Naive thymus-derived CD4-positive, alpha-beta T cell (primary cell): ENCODE measurements at places on chromosomes 3 and 15. TPM values are rescaled to one million over a fixed set of nuclear protein-coding genes. Genes with fewer than 3 reads are reported as not detected.

GRCh38 chr3:192482809-192483208, 244.5 kb downstream of the FGF12 start:
- no peaks in the 10 kb centered on the region for H3K4me1 ChIP-seq
- DNase-seq, result no peak
- no peak overlapping the region for H3K4me3 ChIP-seq

DNA sequence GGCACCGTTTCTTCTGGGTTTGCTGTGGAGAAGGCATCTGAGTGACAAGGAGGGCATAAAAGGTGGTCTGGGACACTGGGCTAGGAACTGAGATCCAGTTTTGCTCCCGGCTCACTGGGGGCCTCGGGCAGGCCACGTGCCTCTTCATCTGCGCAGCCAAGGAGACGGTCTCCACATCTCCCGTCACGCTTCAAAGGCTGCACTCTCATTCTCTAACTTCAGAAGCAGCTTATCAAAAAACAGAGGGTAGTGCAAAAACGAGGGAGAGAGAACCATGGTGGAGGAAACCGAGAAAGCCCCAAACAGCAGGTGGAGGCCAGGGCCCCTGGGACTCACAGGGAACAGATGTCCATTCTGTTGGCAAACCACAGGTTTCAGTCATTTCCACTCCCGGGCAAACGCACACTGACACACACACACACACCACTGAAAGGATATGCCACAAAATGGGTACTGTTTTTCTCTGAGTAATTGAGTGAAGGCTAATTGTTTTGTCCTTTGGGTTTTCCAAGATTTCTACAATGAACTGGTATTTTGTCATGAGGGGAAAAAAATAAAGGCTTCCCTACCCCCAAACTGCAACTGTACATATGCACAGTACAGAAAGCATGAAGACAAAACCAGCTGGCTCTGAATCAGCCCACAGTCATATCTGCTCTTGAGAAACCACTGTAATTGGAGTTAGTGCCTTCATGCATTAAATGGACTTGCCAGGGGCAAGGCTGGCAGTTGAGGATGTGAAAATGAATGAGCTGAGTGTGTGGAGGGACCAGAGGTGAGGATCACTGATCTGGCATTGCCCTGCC, 71.9 kb downstream of the MGLL start:
- H3K27ac ChIP-seq, result no peak overlapping the region
- DNase-seq, result no peak
- no peaks in the 10 kb centered on the region for H3K27me3 ChIP-seq
- no peak overlapping the region for H3K4me3 ChIP-seq

DNA sequence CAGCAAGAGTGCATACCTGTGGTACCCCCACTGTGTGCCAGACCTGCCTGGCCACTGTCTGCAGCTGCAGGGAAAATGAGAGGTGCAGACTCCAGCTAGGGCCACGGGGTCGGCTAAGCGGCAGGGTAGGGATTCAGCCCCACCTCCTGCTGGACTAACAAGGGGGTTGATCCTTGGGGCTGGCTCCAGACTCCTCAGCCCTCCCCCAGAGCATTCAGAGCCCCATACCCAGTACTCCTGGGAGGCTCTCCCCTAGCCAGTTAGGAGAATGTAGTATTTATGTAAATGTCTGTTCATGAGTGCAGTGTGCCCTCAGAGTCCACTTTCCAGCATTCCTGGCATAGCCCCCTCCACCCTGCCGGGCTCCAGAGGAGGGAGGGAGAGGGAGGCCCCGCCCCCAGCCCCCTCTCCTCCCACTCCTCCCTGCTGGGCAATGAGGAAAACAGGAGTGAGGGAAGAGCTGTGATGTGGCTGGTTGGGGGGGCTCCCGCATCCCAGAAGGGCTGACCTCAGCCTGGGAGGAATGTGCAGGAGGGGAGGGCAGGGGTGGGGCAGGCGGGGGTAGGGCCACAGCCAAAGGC, 4.5 kb upstream of the SEMA3B start:
- H3K4me1 ChIP-seq, result peaks cover 6% of the 10 kb centered on the region
- no peak overlapping the region for H3K4me3 ChIP-seq
- H3K36me3 ChIP-seq, result no peaks in the 10 kb centered on the region
- no peak for DNase-seq
- no peak overlapping the region for H3K27ac ChIP-seq

GRCh38 chr15:83462026-83462425, 14.9 kb downstream of the SH3GL3 start:
- H3K36me3 ChIP-seq, result no peaks in the 10 kb centered on the region
- H3K27ac ChIP-seq, result no peak overlapping the region
- H3K4me3 ChIP-seq, result no peak overlapping the region
- H3K27me3 ChIP-seq, result no peaks in the 10 kb centered on the region
- H3K4me1 ChIP-seq, result no peaks in the 10 kb centered on the region

Gene INKA1
- 0.69 TPM for total RNA-seq

GRCh38 chr3:117603097-117603496, 893.5 kb downstream of the TUSC7 start:
- no peak overlapping the region for H3K27ac ChIP-seq
- no peaks in the 10 kb centered on the region for H3K4me1 ChIP-seq
- no peak for DNase-seq
- H3K4me3 ChIP-seq, result no peak overlapping the region

Gene IGSF10
- total RNA-seq, result 2.8 TPM

DNA sequence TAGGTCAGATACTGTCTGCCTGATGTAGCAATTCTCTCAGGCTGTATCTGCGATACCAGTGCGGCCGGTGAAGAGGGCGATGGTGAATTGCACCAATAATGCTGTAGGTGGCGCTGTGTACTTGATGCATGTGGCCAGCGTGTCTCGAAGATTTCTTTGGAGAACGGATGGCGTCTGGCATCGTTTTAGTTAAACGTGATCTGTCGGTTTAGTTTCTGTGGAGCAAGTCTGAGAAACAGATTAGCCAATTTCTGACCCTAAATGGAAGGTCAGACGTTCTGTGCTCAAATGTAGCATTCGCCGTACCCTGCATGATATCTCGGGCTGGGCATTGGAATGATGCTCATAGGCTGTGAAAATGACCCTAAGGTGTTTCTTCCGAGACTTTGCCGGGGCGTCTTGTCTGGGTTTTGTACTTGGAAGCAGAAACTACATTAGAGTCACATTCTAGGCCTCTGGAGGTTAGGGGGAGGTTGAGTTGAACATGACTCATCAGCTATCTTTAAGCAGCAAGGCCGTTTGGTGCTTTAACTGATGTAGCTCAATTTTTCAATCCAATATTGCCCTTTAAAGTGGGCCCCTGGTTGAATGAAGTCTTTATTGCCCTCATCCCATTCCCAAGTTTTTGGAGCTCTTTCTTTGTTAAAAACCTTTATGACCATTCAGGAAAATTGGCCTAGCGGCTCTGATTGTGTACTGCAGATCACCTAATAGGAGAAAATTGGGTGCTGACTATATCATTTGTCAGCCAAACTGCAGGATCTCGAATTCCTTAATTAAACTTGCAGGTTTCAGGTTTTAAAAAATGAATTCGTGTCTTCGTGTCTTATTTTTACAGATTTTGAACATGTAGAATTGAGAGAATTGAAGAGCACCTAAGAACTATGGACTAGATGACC, 80.0 kb downstream of the SQOR start:
- no peaks in the 10 kb centered on the region for H3K36me3 ChIP-seq
- H3K27ac ChIP-seq, result no peak overlapping the region
- H3K4me3 ChIP-seq, result no peak overlapping the region

DNA sequence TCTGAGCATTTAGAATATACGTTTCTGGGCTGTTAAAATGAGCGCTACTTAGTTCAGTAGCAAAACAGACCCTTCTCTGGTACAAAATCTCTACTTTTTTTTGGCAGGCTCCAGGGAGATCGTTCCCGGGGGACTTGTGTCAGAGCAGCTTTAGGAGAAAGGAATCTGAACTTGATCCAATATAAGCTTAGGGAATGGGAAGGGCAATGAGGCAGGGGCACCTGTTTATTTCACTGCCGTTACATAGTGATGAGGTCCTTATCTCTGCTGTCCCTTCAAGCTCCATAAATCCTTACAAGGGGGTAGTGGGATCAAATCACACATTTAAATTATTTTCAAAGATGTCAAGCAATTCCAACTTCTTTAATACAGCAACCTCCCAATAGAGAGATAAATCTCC, 128.7 kb upstream of the BNIP2 start:
- no peaks in the 10 kb centered on the region for H3K27me3 ChIP-seq
- H3K4me3 ChIP-seq, result no peak overlapping the region

Gene SLC28A1
- total RNA-seq, result not detected

DNA sequence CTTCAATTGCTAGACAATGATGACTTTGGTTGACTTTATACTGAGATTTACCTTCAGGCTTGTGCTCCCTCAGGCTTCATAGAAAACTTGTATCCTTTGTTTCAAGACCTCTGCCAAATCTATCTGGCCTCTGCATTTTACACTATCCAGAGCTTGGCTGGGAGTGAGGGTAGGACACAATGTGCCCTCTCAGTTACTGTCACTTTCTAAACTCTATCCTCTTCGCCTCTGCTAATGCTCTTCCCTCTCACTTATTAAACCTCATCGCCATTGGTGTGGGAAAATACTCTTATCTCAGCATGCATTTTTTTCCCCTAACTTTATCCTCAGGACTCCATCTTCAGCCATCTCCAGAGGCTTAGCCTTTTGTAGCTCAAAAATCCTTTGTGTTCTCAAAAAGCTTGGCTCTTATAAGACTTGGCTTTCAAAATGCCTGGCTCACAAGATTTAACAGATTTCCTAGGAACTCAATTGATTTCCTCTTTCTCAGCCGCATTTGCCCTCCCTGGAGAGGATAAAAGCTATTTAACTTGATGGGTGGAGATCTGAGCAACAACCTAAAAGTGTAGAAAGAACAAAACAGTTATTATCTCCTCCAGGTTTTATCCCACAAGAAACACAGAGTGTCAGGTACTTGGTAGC, 28.3 kb downstream of the SUCNR1 start:
- H3K27ac ChIP-seq, result no peak overlapping the region
- no peaks in the 10 kb centered on the region for H3K4me1 ChIP-seq
- no peaks in the 10 kb centered on the region for H3K36me3 ChIP-seq
- no peak overlapping the region for H3K4me3 ChIP-seq
- no peaks in the 10 kb centered on the region for H3K27me3 ChIP-seq
- no peak for DNase-seq

GRCh38 chr3:56826831-56827722, 25.3 kb upstream of the ARHGEF3 start:
- DNase-seq, result no peak
- no peaks in the 10 kb centered on the region for H3K36me3 ChIP-seq
- H3K4me1 ChIP-seq, result peaks cover 18% of the 10 kb centered on the region
- no peaks in the 10 kb centered on the region for H3K27me3 ChIP-seq

DNA sequence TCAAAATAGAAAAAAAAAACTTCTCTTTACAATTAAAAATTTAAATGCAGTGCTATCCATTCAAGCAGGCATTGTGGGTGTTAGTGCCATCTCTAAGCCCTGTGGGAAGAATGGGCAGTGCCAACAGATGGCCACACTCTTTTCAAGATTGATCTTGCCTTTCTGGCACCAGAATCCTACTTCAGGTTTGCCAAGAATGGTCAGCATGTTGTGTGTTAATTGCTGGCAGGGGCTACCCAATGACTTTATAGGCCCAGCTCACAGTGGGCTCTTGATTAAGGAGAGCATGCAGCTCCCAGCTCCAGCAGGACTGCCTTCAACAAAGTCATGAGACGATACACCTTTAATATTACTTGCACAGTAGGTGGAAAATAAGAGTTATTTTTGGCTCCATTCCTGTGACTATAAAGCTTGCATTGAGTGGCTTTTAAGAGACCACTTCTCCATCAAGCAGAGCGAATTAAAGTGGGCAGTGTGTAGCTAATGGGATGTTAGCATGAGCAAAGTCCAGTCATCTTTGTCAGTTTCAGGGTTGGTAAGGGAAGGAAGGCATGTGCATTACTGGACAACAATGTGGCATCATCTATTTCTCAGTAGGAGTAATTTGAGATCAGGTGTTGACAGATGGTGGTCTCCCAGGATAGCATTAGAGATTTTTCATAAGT, 476.8 kb downstream of the C3orf38 start:
- DNase-seq, result no peak
- no peaks in the 10 kb centered on the region for H3K36me3 ChIP-seq
- no peak overlapping the region for H3K27ac ChIP-seq
- no peak overlapping the region for H3K4me3 ChIP-seq
- no peaks in the 10 kb centered on the region for H3K27me3 ChIP-seq

Gene TERC
- total RNA-seq, result 4.0 TPM

- H3K27ac ChIP-seq, result no peak overlapping the region
- no peaks in the 10 kb centered on the region for H3K4me1 ChIP-seq
- H3K4me3 ChIP-seq, result no peak overlapping the region
- H3K36me3 ChIP-seq, result no peaks in the 10 kb centered on the region
- H3K27me3 ChIP-seq, result no peaks in the 10 kb centered on the region
Observed at GRCh38 chr3:129616713-129617112, 10.2 kb upstream of the PLXND1 start.

DNA sequence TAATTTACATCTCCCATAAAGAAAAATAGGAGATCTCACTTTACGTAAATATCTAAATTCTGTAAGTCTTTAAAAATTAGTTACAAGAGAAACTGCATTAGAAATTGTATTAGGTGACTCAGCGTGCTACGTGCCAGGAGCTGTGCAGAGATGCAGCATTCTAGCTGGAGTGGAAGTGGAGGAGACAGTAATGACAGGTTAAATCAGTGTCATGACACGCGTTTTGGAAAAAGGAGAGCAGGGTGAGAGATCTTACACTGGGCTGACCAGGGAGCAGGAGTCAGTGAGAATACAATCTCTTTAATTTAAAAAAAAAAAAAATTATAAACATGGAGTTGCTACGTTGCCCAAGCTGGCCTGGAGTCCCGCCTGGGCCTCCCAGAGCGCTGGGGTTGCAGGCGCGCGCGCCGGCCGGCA, 635 bp downstream of the TUBGCP5 start:
- H3K4me3 ChIP-seq, result peak overlapping the region; percentile 78
- peaks cover 14% of the 10 kb centered on the region for H3K4me1 ChIP-seq
- no peak for DNase-seq
- peaks cover 15% of the 10 kb centered on the region for H3K36me3 ChIP-seq
- H3K27ac ChIP-seq, result peak overlapping the region; percentile 62

GRCh38 chr15:84016371-84016770, 219.2 kb upstream of the GOLGA6L4 start:
- no peaks in the 10 kb centered on the region for H3K36me3 ChIP-seq
- DNase-seq, result no peak
- H3K27me3 ChIP-seq, result no peaks in the 10 kb centered on the region
- H3K27ac ChIP-seq, result no peak overlapping the region
- H3K4me1 ChIP-seq, result no peaks in the 10 kb centered on the region

- H3K4me3 ChIP-seq, result no peak overlapping the region
- H3K27ac ChIP-seq, result no peak overlapping the region
- DNase-seq, result no peak
- no peaks in the 10 kb centered on the region for H3K27me3 ChIP-seq
- H3K4me1 ChIP-seq, result no peaks in the 10 kb centered on the region
Observed at GRCh38 chr15:95880630-95881029, 449.9 kb upstream of the NR2F2 start.

GRCh38 chr3:108175352-108175751, 46.9 kb downstream of the IFT57 start:
- H3K27ac ChIP-seq, result no peak overlapping the region
- H3K4me1 ChIP-seq, result no peaks in the 10 kb centered on the region
- H3K36me3 ChIP-seq, result no peaks in the 10 kb centered on the region

- no peaks in the 10 kb centered on the region for H3K27me3 ChIP-seq
- DNase-seq, result no peak
- no peaks in the 10 kb centered on the region for H3K4me1 ChIP-seq
- no peaks in the 10 kb centered on the region for H3K36me3 ChIP-seq
Observed at GRCh38 chr3:176106380-176106779, 1090.9 kb downstream of the TBL1XR1 start.

Gene CCK
- not detected for total RNA-seq

Gene SCN11A
- total RNA-seq, result 0.07 TPM in 1 of 2 replicates, not detected in the other

Gene PODXL2
- total RNA-seq, result 3.6 TPM

Gene C3orf70
- not detected for total RNA-seq

- no peaks in the 10 kb centered on the region for H3K4me1 ChIP-seq
- H3K27me3 ChIP-seq, result no peaks in the 10 kb centered on the region
- H3K27ac ChIP-seq, result no peak overlapping the region
- no peak for DNase-seq
- H3K36me3 ChIP-seq, result no peaks in the 10 kb centered on the region
Observed at GRCh38 chr3:138962854-138963560, 16.0 kb downstream of the FOXL2NB start.
